ENCODE measurements at places on chromosomes 1 and 21. TPM values are rescaled to one million over a fixed set of nuclear protein-coding genes. Genes with fewer than 3 reads are reported as not detected.

GRCh38 chr1:177912991-177913390 lies 56.9 kb downstream of the SEC16B start:
- no peak overlapping the region for H3K27ac ChIP-seq
- H3K36me3 ChIP-seq: no peaks in the 10 kb centered on the region
- no peaks in the 10 kb centered on the region for H3K27me3 ChIP-seq
- DNase-seq: no peak

GRCh38 chr1:11767922-11768704 lies 6.1 kb downstream of the C1orf167 start:
- peaks cover 10% of the 10 kb centered on the region for H3K4me1 ChIP-seq
- H3K27ac ChIP-seq: no peak overlapping the region
- no peak for DNase-seq
- H3K4me3 ChIP-seq: no peak overlapping the region

- H3K27ac ChIP-seq: no peak overlapping the region
- H3K4me1 ChIP-seq: peaks cover 33% of the 10 kb centered on the region
- DNase-seq: no peak
- peaks cover 4% of the 10 kb centered on the region for H3K27me3 ChIP-seq
Observed at GRCh38 chr1:36303244-36303643, 2.9 kb upstream of the SH3D21 start.

- no peak overlapping the region for H3K27ac ChIP-seq
- no peak for DNase-seq
- no peak overlapping the region for H3K4me3 ChIP-seq
- no peaks in the 10 kb centered on the region for H3K27me3 ChIP-seq
- no peaks in the 10 kb centered on the region for H3K36me3 ChIP-seq
Observed at GRCh38 chr1:114903480-114903879, 48.8 kb downstream of the SYCP1 start.

DNA sequence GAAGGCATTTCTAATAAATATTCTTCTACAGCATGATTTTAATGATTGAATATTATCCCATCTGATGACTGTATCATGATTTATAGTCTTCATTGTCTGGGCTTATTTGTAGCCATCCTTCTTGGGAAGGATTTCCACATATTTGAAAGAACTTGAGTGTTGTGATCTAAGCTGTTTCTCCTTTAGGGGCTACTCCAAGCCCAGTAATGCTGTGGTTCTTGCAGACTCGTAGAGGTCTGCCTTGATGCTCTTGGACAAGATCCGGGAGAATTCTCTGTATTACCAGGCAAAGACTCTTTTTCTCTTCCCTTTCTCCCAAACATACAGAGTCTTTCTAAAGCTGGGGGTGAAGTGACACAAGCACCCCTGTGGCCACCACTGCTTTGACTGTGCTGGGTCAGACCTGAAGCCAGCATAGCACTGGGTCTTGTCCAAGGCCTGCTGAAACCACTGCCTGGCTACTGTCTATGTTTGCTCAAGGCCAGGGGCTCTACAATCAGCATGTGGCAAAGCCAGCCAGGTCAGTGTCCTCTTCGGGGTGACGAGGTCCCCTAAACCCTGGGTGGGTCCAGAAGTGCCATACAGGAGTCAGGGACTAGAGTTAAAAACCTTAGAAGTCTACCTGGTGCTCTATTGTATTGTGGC lies 107.4 kb downstream of the GIPC2 start:
- DNase-seq: no peak
- no peaks in the 10 kb centered on the region for H3K4me1 ChIP-seq
- no peak overlapping the region for H3K27ac ChIP-seq
- no peak overlapping the region for H3K4me3 ChIP-seq
- H3K27me3 ChIP-seq: no peaks in the 10 kb centered on the region

GRCh38 chr1:156697481-156697880 lies 7.9 kb downstream of the CRABP2 start:
- H3K4me3 ChIP-seq: no peak overlapping the region
- DNase-seq: no peak
- H3K4me1 ChIP-seq: peaks cover 1% of the 10 kb centered on the region
- H3K36me3 ChIP-seq: no peaks in the 10 kb centered on the region
- no peak overlapping the region for H3K27ac ChIP-seq
- peaks cover 43% of the 10 kb centered on the region for H3K27me3 ChIP-seq

- no peak for DNase-seq
- H3K36me3 ChIP-seq: no peaks in the 10 kb centered on the region
- H3K27me3 ChIP-seq: peaks cover 10% of the 10 kb centered on the region
- no peak overlapping the region for H3K27ac ChIP-seq
- peaks cover 19% of the 10 kb centered on the region for H3K4me1 ChIP-seq
Observed at GRCh38 chr21:42012344-42012743, 2.2 kb upstream of the ZBTB21 start.

DNA sequence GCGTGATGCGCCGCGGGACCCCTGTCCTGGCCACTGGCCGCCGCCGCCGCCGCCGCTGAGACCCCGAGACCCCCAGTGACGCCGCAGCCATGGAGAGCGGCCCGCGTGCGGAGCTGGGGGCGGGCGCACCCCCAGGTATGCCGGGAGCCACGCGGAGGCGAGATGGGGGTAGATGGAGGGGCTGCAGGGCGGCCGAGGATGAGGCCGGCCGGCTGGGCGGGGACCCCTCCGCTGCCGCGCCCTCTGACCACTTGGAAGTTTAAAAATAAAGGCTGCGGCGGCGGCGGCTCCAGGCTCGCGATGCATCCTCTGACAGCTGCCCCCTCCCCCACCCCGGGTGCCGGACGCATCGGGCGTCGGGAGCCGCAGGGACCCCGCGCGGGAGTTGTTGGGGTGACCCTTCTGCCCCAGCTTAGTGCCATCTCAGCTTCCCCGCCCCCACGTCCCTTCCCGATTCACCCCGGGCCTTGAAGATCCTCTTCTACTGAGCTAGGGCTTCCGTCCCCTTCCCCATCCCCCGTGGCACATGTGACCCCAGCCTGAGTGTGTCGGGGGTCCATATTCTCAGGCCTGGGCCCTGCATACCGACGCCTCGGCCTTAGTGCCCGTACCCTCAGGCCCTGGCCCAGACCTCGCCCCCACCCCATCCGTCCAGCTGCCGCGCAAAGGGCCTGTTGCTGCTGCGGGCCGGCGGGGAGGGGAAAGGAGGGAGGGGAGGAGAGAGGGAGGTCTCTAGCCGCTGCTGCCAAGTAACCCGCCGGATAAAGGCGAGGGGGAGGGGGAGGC lies 562 bp downstream of the MAP7D1 start:
- peaks cover 12% of the 10 kb centered on the region for H3K36me3 ChIP-seq
- peak overlapping the region; percentile 86 for H3K4me3 ChIP-seq
- peak; percentile 52 for DNase-seq

DNA sequence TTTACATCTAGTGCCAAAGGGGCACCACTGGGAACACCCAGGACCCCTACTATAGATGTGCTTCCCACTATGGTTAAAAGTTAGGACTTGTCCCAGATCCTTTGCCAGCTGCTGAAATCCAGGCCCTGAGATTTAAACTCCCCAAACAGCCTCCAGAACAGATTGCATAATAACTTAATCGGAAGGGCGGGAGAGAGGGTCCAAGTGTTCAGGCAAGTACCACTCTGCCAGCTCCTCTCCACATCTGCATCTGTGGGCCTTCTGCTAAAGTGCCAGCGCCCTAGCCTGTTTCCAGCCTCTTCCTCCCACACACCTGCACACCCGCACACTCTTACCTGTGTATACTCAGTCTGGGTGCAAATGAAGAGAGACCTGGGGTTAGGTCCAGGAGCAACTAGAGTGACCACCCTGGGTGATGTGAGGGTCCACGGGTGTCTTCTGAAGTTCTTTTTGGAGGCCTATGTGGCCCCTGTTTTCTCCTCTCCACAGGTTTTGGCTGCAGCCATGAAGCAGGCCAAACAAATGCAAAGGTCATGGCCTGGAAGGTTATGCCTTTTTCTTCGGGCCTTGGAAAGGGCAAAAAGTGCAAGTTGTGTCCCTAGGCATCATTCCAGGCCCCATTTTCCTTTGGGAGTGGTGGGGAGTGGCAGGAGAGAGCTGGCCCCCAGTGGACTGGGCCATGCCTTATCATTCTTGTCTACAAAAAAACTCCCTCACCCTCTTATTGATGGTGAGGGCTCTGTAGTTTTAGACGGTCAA lies 29.3 kb downstream of the KIRREL1 start:
- no peaks in the 10 kb centered on the region for H3K36me3 ChIP-seq
- no peaks in the 10 kb centered on the region for H3K4me1 ChIP-seq
- DNase-seq: no peak
- no peak overlapping the region for H3K4me3 ChIP-seq
- no peaks in the 10 kb centered on the region for H3K27me3 ChIP-seq
- H3K27ac ChIP-seq: no peak overlapping the region

- peak; percentile 38 for DNase-seq
- H3K27ac ChIP-seq: no peak overlapping the region
- H3K4me3 ChIP-seq: no peak overlapping the region
- no peaks in the 10 kb centered on the region for H3K36me3 ChIP-seq
- peaks cover 11% of the 10 kb centered on the region for H3K4me1 ChIP-seq
- peaks cover 2% of the 10 kb centered on the region for H3K27me3 ChIP-seq
Observed at GRCh38 chr1:31182352-31182751, 57.3 kb downstream of the NKAIN1 start.

DNA sequence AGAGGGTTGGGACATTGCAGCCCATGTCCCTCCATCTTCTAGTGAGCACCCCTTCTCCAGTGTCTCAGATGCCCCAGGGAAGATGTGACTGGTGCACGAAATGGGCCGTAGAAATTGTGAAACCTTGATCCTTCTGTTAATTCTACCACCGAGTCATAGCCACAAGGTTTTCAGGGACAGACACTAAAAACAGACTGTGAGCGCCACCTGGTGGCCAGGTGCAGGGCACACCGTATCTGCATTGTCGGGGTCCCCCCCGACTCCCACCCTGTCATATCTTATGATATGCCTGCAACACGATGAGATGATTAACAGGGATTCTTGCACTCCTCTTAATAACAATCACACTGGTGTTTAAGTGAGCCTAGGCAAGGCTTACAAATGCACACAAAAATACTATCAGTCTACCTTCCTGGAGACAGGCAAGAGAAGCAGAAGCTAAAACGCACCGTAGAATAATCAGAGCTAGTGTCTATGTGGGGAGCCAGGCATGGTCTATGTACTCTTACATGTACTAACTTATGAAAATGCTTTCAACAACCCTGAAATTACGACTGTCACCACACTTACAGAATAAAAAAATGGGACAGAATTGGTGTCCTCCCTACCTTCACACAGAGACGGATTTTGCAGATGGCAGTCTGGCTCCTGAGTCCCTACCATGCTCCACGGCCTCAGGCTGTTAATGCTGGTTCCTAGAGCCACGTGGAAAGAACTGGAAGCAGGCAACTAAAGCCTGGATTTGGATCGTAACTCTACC lies 57.9 kb downstream of the FHAD1 start:
- peak; percentile 37 for DNase-seq
- H3K36me3 ChIP-seq: no peaks in the 10 kb centered on the region
- no peaks in the 10 kb centered on the region for H3K4me1 ChIP-seq
- no peak overlapping the region for H3K4me3 ChIP-seq
- H3K27me3 ChIP-seq: no peaks in the 10 kb centered on the region

- no peak overlapping the region for H3K4me3 ChIP-seq
- DNase-seq: no peak
- H3K27ac ChIP-seq: no peak overlapping the region
- no peaks in the 10 kb centered on the region for H3K36me3 ChIP-seq
- no peaks in the 10 kb centered on the region for H3K4me1 ChIP-seq
- no peaks in the 10 kb centered on the region for H3K27me3 ChIP-seq
Observed at GRCh38 chr1:175771289-175771688, 27.9 kb upstream of the TNR start.

DNA sequence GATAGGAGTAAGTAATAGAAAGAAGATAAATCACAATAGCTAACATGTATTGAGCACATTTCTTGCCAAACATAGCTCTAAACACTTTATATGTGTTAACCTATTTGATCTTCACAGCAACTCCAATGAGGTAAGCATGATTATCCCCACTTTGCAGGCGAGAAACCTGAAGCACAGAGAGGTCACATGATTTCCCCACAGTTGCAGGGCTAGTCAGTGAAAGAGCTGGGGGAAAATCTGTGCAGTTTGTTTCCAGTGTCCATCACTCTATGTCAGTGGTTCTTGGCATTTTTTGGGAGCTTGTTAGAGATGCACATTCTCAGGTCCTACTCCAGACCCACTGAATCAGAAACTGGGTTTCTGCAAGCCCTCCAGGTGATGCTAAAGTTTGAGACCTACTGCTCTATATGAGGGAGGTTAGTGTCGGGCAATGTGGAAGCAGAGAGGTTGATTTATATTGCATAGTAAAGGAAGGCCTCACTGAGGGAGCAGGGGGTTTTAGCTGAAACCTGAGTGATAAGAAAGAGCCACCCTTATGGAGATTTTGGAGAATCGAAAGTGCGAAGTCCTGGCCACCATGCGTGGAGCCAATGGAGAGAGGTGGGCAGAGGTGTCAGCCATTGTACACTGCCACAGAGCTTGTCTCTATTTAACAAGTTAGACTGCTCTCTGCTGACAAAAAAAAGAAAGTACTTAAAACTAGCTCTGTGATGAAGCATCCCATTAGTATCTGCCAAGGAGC lies 20.9 kb downstream of the MCOLN3 start:
- H3K4me3 ChIP-seq: no peak overlapping the region
- H3K36me3 ChIP-seq: no peaks in the 10 kb centered on the region
- no peaks in the 10 kb centered on the region for H3K27me3 ChIP-seq
- H3K4me1 ChIP-seq: no peaks in the 10 kb centered on the region
- no peak overlapping the region for H3K27ac ChIP-seq
- DNase-seq: peak; percentile 12

GRCh38 chr1:202807451-202807925 lies 733 bp downstream of the KDM5B start:
- no peaks in the 10 kb centered on the region for H3K36me3 ChIP-seq
- H3K27me3 ChIP-seq: no peaks in the 10 kb centered on the region
- H3K4me1 ChIP-seq: peaks cover 45% of the 10 kb centered on the region
- DNase-seq: no peak
- H3K4me3 ChIP-seq: peak overlapping the region; percentile 92

DNA sequence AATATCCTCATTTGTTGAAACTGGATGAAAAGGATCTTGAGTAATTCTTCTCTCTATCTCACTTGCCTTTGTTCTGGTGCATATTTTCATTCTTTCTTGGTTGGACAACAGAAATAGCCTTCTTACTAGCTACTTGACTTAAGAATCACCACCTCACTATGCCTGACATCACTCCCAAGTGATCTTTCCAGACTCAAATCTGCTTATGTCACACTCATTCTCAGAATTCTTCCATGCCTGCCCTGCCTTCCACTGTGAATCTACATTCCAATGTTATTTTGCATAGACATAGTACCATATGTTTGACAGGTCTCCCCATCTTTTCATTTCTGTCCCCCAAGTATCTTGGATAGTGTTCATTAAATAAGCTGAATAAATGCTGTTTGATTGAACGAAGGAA lies 78.5 kb upstream of the DPYD start:
- no peaks in the 10 kb centered on the region for H3K27me3 ChIP-seq
- H3K27ac ChIP-seq: no peak overlapping the region
- H3K36me3 ChIP-seq: no peaks in the 10 kb centered on the region
- no peak overlapping the region for H3K4me3 ChIP-seq
- no peak for DNase-seq
- no peaks in the 10 kb centered on the region for H3K4me1 ChIP-seq

DNA sequence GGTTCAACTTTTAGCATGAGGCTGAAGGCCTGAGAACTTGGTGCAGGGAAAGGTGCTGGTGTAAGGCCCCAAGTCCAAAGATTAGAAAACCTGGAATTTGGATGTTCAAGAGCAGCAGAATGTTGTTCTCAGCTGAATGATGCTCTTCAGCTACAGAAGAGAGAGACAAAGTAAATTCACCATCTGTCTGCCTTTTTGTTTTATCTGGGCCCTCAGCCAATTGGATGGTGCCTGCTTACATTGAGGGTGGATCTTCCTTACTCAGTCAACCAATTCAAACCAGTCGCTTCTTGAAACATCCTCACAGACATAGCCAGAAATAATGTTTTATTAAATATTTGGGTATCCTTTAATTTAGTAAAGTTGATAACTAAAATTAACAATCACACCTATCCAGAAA lies 748.2 kb upstream of the ADAMTS5 start:
- H3K27me3 ChIP-seq: no peaks in the 10 kb centered on the region
- DNase-seq: no peak

Gene KCTD3
- 8.7 TPM for polyA plus RNA-seq

Gene FHAD1
- 0.69 TPM for polyA plus RNA-seq

Gene PRAMEF20
- not detected for polyA plus RNA-seq

Gene FCRL5
- 0.06 TPM for polyA plus RNA-seq

Gene TEKT2
- polyA plus RNA-seq: not detected

Gene RPTN
- polyA plus RNA-seq: not detected

Measured in CD14-positive monocyte (primary cell).